Vein endothelial cell (primary cell): ENCODE measurements at places on chromosomes 12 and 14. TPM values are rescaled to one million over a fixed set of nuclear protein-coding genes. Genes with fewer than 3 reads are reported as not detected.

The PSMA6 gene
- total RNA-seq, result 207 and 246 TPM in 2 replicates

The ABCC9 gene
- under 0.01 and 0.10 TPM in 2 replicates for total RNA-seq

The SLC25A47 gene
- total RNA-seq, result 0.10 and 0.33 TPM in 2 replicates

The KRT79 gene
- not detected in 2 replicates for total RNA-seq

The C1S gene
- total RNA-seq, result 0.48 and 0.98 TPM in 2 replicates

The ACVRL1 gene
- total RNA-seq, result 417 and 629 TPM in 2 replicates

The ASIC1 gene
- total RNA-seq, result under 0.01 TPM in 1 of 2 replicates, not detected in the other

The GPRC5A gene
- total RNA-seq, result 5.0 and 11.1 TPM in 2 replicates

The TBC1D30 gene
- total RNA-seq, result 14.0 and 20.1 TPM in 2 replicates

The SALL2 gene
- total RNA-seq, result 0.86 and 0.98 TPM in 2 replicates

The GDF11 gene
- total RNA-seq, result 6.8 and 7.8 TPM in 2 replicates

The LTBR gene
- 108 and 135 TPM in 2 replicates for total RNA-seq

The SIX6 gene
- not detected in 2 replicates for total RNA-seq

The KCNC2 gene
- not detected in 2 replicates for total RNA-seq

The TAS2R42 gene
- total RNA-seq, result not detected in 2 replicates

The ZFC3H1 gene
- total RNA-seq, result 32.3 and 36.5 TPM in 2 replicates

The MARCHF9 gene
- total RNA-seq, result 2.7 and 7.5 TPM in 2 replicates

The MYF6 gene
- total RNA-seq, result not detected in 2 replicates

The CIT gene
- total RNA-seq, result 11.8 and 23.0 TPM in 2 replicates

The CLEC9A gene
- not detected in 2 replicates for total RNA-seq

The TMEM52B gene
- under 0.01 TPM in 1 of 2 replicates, not detected in the other for total RNA-seq

The USP5 gene
- total RNA-seq, result 93.1 and 105 TPM in 2 replicates

The SOAT2 gene
- total RNA-seq, result not detected in 2 replicates

The B4GALNT3 gene
- not detected in 2 replicates for total RNA-seq

The CCDC88C gene
- 39.5 and 40.3 TPM in 2 replicates for total RNA-seq

The CLBA1 gene
- total RNA-seq, result 6.5 and 10.2 TPM in 2 replicates

The GLS2 gene
- not detected in 2 replicates for total RNA-seq

The AHNAK2 gene
- total RNA-seq, result 55.2 and 76.0 TPM in 2 replicates

The LRRC10 gene
- total RNA-seq, result not detected in 2 replicates

The SIX4 gene
- 4.5 and 6.9 TPM in 2 replicates for total RNA-seq
